ENCODE measurements at places on chromosomes 3 and 15.
A peak's percentile ranks its signal among the peaks of the same experiment; 100 is the strongest.

- no peak overlapping the region for H3K27ac ChIP-seq
- H3K36me3 ChIP-seq: no peaks in the 10 kb centered on the region
- H3K4me3 ChIP-seq: no peak overlapping the region
- peaks cover 7% of the 10 kb centered on the region for H3K4me1 ChIP-seq
These were observed 68.4 kb upstream of the TNFAIP8L3 start for GRCh38 chr15:51162865-51163762.

DNA sequence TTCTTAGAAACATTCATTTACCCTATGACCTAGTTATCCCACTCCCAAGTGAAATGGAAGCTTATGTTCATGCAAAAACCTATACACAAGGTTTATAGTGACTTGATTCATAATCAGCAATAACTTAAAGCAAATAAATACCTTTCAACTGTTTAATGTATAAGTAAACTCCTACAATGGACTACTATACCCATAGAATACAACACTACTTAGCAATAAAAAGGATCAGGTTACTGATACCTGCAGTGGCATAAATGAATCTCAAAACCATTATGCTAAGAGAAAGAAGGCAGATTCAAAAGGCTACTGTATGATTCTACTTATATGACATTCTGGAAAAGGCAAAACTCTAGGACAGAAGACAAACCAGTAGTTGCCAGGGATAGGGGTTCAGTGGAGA, 8.3 kb upstream of the POLR2M start:
- H3K27me3 ChIP-seq: peaks cover 5% of the 10 kb centered on the region
- H3K4me1 ChIP-seq: no peaks in the 10 kb centered on the region
- H3K4me3 ChIP-seq: no peak overlapping the region
- no peak overlapping the region for H3K27ac ChIP-seq

- no peaks in the 10 kb centered on the region for H3K27me3 ChIP-seq
- H3K27ac ChIP-seq: no peak overlapping the region
- DNase-seq: no peak
- H3K4me3 ChIP-seq: no peak overlapping the region
These were observed 1.4 kb upstream of the USP19 start for GRCh38 chr3:49122022-49122421.

DNA sequence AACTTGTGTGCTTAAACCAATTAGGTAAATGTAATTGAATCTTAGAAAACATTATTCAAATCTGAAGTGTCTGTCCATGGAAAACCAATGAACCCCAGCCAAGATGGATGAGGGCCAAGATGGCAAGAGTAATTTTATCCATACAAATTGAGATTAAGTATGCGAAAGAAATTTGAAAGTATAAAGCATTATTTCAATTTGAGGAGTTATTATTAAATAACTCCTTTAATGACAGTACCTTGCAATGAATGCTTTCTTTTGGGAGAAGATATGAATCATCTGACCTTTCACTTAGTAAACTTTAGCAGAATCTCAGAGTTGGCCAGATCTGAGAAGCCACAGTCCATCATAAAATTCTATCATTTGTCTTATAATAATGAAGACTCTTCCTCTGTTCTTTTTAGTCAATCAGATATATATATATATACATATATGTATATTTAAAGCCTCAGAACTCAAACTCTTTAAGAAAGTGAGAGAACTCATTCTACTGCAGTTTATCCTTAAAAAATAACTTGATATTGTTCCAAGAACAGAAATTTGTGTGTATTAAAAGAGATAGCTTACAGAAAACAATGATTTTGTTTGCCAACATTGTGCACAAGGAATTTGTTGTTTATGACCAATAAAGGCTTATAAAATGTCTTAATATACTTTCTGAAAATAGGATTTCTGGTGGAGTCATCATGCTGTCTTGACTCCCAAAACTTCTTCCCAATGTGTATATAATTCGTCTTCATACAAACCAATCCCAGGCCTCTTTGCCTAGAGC, 434.8 kb upstream of the THBS1 start:
- H3K4me1 ChIP-seq: no peaks in the 10 kb centered on the region
- H3K27ac ChIP-seq: no peak overlapping the region
- DNase-seq: no peak

- H3K27me3 ChIP-seq: peaks cover 10% of the 10 kb centered on the region
- H3K27ac ChIP-seq: no peak overlapping the region
- DNase-seq: no peak
- H3K36me3 ChIP-seq: no peaks in the 10 kb centered on the region
These were observed 50.0 kb downstream of the RASGRP1 start for GRCh38 chr15:38514601-38515000.

DNA sequence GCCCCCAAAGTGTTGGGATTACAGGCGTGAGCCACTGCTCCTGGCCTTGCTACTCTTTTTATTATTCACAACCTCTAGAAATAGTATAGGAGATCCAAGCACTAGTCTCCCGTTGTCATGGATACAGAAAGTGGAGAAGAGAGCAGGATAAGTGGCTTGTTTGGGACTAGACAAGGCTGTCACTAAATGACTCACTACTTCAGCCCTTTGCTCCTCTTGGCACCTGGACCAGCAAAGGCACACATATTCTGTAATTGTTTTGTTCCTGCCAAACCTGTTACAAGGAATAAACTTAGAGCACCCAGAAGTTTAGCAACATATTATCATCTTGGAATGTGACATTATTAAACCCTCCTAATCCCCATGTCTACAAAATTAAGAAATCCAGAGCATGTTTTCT, 427.2 kb upstream of the THBS1 start:
- no peak for DNase-seq
- no peaks in the 10 kb centered on the region for H3K4me1 ChIP-seq
- H3K27ac ChIP-seq: no peak overlapping the region
- no peaks in the 10 kb centered on the region for H3K27me3 ChIP-seq
- no peaks in the 10 kb centered on the region for H3K36me3 ChIP-seq

DNA sequence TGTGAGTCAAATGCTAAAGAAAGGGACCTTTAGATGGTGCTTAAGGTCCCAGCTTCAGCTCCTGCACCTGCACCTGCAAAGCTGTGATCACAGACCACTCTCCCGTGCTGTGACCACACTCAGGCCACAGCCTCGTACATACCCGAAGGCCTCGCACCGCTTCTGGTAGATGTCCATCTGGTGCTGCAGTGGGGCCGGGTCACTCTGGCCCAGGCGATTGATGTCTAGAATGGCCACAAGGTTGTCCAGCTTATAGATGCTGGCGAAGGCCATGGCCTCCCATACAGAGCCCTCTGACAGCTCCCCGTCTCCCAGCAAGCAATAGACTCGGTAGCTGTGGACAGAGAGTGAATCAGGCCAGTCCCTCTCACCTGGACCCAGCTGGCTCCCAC, 21.0 kb downstream of the TKT start:
- no peak overlapping the region for H3K27ac ChIP-seq
- no peaks in the 10 kb centered on the region for H3K27me3 ChIP-seq
- peaks cover 5% of the 10 kb centered on the region for H3K36me3 ChIP-seq
- DNase-seq: no peak
- H3K4me1 ChIP-seq: peaks cover 26% of the 10 kb centered on the region

DNA sequence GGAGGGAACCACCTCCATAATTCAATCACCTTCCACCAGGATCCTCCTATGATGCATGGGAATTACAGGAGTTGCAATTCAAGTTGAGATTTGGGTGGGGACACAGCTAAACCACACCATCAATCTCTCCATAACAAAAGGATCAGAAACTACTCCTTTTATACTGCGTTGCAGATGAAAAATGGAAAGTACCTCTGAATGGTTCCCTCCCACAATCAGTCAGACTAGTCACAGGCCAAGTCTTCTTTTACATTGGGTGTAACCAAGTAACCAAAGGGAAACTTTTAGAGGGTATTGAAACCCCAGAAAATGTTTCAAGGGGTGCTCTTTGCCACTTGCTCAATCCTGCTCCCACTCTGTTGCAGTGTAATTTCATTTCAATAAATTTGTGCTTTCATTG, 504.3 kb upstream of the CNTN3 start:
- no peak for DNase-seq
- H3K36me3 ChIP-seq: no peaks in the 10 kb centered on the region
- no peak overlapping the region for H3K27ac ChIP-seq
- no peak overlapping the region for H3K4me3 ChIP-seq
- no peaks in the 10 kb centered on the region for H3K4me1 ChIP-seq
- H3K27me3 ChIP-seq: no peaks in the 10 kb centered on the region

DNA sequence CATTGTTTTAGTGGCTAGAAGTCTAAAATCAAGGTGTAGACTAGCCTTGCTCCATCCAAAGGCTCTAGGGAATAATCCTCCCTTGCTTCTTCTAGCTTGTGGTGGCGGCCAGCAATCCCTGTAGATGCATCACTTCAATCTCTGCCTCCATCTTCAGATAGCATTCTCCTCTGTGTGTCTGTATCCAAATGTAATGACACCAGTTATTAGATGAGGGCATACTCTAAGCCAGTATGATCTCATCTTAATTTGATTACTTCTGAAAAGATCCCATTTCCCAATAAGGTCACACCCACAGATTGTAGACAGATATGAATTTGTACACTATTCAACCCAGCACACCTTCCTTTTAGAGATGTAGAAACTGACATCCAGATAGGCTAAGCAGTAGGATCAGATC, 334.5 kb upstream of the KCNMB2 start:
- no peak overlapping the region for H3K4me3 ChIP-seq
- H3K36me3 ChIP-seq: no peaks in the 10 kb centered on the region
- no peaks in the 10 kb centered on the region for H3K4me1 ChIP-seq
- DNase-seq: no peak
- no peak overlapping the region for H3K27ac ChIP-seq

- no peak overlapping the region for H3K27ac ChIP-seq
- DNase-seq: peak; percentile 87
- no peak overlapping the region for H3K4me3 ChIP-seq
- H3K36me3 ChIP-seq: no peaks in the 10 kb centered on the region
These were observed 62.4 kb upstream of the P3H2 start for GRCh38 chr3:190183121-190183520.

GRCh38 chr15:68431792-68432401, at the start of gene ITGA11:
Gene ITGA11 (minus strand): TSS chr15:68432163. CDS start chr15:68432066, 97 bp downstream.
- peaks cover 24% of the 10 kb centered on the region for H3K27me3 ChIP-seq
- no peak for DNase-seq
- no peak within 1 kb of the TSS for H3K27ac ChIP-seq
- H3K4me3 ChIP-seq: peak within 1 kb of the TSS; percentile 21
- no peaks in the 10 kb centered on the region for H3K36me3 ChIP-seq

DNA sequence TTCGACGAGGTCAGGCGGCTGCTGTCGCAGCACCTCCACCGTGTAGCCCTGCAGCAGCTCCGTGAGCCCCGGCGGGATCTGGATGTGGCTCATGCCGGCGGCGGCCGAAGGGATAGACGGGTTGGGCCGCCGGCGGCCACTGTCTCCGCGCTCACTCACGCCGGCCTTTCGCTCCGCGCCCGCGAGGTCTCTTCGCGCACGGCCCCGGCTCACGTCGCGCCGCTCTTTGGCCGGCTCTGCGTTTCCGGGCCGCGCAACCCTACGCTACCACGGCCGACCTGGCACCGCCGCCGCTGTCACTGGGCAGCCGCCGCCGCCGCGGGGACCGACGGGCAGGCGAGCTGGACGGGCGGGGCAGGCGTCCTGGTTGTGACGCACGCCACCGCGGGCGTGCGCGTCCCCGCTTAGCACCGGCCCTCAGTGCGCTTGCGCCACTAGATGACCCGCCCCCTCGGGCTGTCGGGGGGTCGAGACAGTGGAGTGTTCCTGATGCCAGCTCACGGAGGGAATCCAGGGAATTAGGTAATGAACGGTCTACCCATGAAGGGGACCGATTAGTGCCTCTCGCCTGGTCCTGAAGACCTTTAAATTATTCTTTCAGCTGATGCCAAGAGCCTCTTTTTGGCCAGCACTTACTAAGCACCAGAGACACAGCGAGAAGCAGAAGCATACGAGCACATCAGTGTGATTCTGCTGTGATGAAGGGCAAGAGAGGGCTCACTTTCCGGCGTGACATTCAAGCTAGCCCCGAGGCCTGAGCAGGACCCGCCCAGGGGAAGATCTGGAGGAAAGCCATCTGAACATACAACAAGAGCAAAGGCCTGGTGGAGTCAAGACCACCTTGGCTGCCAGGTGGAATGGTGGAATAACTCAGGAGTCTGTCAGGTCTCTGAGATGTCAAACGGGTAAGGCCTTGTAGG, at the start of gene PRKAR2A:
Gene PRKAR2A, minus strand, starts transcription at position 371 of the 920 bp plus-strand sequence. Its CDS starts 278 bp downstream, at position 93.
- peaks cover 13% of the 10 kb centered on the region for H3K4me1 ChIP-seq
- H3K27me3 ChIP-seq: no peaks in the 10 kb centered on the region
- peak within 1 kb of the TSS; percentile 91 for H3K27ac ChIP-seq
- H3K4me3 ChIP-seq: peak within 1 kb of the TSS; percentile 67
- DNase-seq: peak; percentile 39

DNA sequence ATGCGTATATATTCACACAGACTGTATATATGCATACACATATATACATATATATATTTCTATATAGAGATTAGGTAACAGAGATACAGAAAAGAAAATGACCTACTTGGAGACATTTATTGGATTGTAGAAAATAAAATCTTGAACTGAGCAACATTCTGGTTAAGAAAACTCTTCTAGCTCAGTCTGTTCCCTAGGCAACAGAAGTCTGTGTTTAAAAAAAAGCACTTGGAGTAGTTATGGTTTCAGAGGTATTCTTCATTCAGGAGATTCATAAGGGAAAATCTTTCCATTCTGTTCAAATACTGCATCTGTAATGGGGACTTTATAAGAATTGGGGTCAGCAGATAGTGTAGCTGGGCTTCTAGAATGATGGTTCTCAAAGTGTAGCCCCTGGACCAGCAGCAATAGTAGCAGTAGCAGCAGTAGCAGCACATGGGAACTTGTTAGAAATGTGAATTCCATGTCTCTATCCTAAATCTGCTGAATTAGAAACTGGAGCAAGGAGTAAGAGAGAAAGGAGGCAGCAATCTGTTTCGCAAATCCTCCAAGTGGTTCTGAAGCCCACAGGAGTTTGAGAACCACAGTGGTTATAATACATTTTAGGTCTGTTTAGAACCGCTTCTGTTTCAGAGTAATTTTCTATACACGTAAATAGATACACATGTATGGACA, 112.8 kb upstream of the TMEM108 start:
- H3K4me3 ChIP-seq: no peak overlapping the region
- H3K27ac ChIP-seq: no peak overlapping the region
- H3K27me3 ChIP-seq: peaks cover 8% of the 10 kb centered on the region
- DNase-seq: no peak
- H3K36me3 ChIP-seq: no peaks in the 10 kb centered on the region

DNA sequence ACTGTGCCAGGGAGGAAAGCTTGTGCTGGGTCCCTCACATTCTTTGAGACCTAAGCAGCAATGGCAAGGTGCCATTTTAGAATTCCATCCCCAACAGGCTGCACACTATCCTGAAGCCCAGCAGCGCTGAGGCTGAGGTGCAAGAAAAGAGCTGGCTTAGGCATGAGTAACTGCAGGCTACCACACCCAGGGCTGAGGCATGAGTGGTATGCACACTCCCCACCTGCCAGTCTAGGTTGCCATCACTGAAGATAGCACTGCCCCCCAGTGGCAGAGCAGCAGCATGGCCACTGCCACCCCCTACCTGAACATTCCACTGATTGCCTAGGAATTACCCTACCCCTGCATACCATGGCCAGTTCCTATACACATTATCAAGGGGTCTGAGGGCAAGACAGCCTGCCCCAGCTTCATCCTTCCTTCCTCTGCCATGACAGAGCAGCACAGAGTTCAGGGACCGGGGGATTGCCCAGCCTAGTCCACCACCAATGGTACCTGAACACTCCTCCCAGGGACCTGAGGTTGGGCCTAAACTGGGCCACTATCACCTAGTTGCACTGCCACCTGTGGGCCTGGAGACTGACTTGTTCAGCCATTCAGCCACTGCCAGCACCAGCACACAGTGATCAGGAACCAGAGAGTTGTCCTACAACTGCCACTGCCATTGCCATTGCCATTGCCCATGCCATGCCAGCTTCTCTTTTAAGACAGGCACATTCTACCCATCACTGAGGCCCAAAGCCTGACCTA, 129.8 kb downstream of the SATB1 start:
- no peaks in the 10 kb centered on the region for H3K4me1 ChIP-seq
- peak; percentile 30 for DNase-seq
- H3K27ac ChIP-seq: no peak overlapping the region
- no peaks in the 10 kb centered on the region for H3K36me3 ChIP-seq

- H3K4me1 ChIP-seq: no peaks in the 10 kb centered on the region
- no peaks in the 10 kb centered on the region for H3K27me3 ChIP-seq
- H3K27ac ChIP-seq: no peak overlapping the region
These were observed 61.4 kb downstream of the DENND4A start for GRCh38 chr15:65730549-65731172.
